ENCODE measurements at places on chromosomes 7 and 10.
A peak's percentile ranks its signal among the peaks of the same experiment; 100 is the strongest.

DNA sequence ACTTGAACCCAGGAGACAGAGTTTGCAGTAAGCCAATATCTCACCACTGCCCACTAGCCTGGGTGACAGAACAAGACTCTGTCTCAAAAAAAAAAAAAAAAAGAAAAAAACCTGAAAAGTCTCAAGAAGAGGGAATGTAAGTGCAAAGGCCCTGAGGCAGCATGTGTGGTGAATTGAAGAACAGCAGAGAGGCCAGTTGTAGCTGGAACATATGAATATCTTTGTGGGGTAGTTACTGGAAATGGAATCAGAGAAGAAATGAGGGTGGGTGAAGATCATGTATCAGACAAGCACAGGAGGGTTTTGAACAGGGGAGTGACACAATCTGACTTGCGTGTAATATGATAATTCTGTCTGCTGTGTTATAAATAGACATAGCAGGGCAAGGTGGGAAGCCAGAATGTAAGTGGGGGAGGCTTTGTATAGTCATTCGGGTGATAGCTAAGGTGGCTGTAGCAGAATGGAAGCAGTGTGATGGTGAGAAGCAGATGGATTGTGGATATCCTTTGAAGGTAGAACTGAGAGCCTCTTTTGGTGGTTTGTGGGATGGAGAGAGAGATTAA is 45.3 kb upstream of the ITGA8 start:
- no peak for DNase-seq

- no peak for DNase-seq
Observed at GRCh38 chr7:116591202-116592040, 66.6 kb downstream of the CAV1 start.

GRCh38 chr7:33432821-33433220 is 303.5 kb downstream of the BBS9 start:
- DNase-seq: no peak

DNA sequence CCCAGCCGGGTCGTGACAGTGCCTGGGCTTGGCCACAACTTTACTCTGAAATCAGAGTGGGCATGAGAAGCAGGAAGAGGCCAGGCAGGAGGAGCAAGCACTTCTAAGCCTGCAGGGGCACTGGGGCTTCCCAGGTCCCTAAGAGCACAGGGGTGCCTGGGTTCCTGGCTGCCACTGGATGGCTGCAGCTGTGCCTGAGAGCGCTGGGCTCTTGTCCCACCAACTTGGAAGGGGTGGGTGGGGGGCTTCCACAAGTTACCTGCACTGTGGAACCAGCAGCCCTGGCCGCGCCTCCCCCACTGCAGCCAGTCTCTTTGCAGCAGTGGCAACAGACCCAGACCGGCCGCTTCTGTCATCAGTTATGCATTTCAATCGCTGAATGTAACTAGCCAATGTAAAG is 434.7 kb upstream of the GRM3 start:
- DNase-seq: no peak

- no peak for DNase-seq
Observed at GRCh38 chr7:44396931-44397545, 71.6 kb upstream of the CAMK2B start.

DNA sequence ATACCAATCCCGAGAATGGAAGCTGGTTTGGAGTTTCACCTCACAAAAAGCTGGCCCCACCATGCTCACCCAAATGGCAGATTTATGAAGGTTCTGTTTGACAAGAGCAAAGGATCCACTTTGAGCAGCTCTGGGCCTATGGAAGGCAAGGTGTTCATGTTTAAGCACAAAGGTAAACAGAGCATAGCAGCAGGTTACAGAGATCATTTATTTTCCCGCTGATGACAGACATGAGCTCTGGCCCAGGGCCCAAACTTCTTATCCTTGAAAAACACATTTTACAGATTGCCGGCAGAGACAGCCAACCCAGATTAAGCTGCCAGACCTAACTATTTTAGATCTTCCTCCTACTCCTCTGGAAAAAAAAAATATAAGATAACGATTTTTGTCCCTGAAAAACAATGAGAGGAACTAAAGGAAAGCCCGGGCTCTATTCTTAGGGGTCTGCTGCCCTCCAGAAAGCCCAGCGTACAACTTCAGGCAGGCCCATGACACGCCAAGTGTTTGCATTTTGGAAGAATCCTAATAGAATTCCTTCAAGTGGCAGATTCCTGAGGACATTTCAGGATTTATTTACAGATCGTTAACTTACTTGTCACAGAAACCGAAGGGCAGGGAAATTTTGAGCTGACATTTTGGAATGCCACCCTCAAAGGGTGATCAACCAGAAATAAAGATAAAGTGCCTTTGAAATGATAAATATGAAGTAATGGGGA is 40.0 kb downstream of the SYPL1 start:
- DNase-seq: peak; percentile 56

- no peak for DNase-seq
Observed at GRCh38 chr7:55075464-55076021, 56.7 kb downstream of the EGFR start.

DNA sequence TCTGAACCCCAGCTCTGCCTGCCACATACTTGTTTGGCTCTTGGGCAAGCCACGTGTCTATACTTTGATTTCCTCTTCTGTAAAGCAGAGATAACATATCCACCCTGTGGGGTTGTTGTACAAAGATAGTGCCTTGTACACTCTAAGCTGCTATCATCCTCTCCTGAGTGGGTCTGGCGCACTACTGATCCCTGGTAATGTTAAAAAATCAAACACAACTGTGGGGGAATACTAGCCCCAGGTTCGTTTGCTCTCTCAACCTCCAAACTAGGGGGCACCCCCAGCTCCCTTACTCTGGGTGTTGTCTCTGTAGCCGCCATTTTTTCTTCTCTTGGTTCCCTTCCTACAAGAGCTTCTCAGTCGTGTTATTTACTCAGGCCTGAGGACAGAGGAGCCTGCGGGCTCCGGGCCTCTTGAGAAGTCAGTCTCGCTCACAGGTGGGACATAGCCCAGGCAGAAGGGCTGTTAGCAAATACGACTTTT is 1.0 kb downstream of the POLM start:
- DNase-seq: no peak

DNA sequence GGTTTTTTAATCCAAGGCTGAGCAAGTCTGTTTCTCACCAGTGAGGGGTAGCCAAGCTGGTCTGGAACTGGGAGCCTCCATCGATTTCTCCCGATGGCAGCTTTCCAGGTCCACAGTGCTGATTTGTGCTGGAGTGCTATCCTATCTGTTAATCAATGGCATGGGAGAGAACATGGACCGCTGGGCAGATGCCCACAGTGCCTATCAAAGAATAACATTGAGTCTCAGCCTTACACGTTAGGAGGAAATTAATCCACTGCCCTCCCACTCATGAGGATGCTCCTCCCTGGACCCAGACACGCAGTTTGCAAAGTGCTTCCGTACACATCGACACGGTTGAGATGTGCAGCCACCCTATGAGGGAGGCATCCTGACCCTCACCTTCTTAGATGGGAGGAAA is 36.0 kb upstream of the CUX1 start:
- no peak for DNase-seq

DNA sequence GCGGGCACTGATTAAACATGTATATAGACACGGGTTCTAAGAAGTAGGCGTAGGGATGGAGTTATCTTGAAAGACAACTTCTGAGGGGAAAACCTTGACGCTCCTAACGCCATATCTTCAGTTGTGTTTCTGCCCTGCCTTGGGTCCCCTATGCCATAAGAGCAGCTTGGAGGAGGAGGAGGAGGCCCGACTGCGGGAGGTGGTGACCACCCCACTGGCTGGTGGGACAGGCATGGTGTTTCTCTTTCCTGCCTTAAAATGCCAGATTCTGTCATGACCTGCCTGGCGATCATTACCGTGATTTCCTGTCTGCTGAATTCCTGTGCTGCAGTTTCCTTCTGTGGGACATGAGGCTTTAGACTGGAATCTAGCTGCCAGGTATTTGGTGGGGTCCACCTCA is 15.9 kb downstream of the ZNF783 start:
- DNase-seq: no peak

- peak; percentile 37 for DNase-seq
Observed at GRCh38 chr10:11178606-11179515, 161.2 kb downstream of the CELF2 start.

- no peak for DNase-seq
Observed at GRCh38 chr7:8751557-8752231, 318.3 kb downstream of the NXPH1 start.

- no peak for DNase-seq
Observed at GRCh38 chr7:135991322-135991721, 14.2 kb upstream of the MTPN start.

- no peak for DNase-seq
Observed at GRCh38 chr7:43554423-43554822, 28.5 kb upstream of the STK17A start.

DNA sequence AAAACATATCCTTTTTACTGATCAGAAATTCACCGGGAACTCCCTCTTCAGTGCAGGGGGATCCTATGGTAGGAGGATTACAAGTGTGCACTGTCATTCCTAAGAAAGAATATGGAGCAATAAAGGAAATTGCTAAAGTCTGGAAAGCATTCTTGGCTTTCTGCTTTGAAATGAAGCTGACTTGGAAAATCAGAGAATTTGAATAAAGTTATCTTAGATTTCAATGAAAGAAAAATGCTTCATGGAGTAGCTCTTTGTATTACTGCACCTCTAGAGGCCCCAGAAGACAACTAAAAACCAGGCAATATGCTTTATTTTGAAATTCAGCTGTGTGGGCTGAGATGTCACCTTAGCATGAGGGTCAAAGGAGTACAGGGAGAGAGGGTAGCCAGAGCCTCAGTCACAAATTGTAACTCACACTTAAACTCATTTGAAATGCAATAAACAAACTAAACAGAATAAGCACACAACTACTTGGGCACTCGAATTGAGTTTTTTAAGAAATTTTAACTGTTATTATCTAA is 102.5 kb downstream of the IMMP2L start:
- DNase-seq: no peak

- no peak for DNase-seq
Observed at GRCh38 chr10:131803860-131804425, 96.9 kb upstream of the PPP2R2D start.

DNA sequence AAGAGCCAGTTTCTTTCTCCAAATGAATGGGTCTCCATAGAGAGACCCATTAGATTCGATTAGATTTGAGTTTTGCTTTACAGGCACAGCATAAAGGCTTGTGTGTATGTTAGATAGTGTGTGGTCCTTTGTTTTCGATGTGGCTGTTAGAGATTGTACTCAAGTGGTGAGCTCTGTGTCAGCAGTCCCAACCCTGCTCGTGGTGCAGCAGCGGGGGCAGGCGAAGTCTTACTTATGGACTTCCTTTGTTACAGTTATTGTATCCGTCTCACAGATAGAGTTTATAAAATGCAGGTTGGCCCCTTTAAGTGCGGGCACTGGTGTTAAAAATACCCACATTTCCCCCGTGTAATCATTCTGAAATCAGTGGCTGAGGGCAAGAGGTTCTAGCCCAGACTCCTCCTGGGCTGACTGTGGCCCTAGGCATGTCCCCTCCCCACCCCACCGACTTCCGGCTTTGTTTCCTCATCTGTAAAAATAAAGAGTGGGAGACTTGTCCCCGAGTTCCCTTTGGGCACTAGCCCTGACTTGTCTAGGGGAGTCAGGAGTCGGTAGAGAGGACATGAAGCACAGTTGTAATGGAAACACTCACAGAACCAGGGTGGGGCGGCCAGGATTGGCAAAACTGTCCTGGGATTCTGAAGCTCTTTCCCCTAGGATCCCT is 28.6 kb downstream of the MTURN start:
- DNase-seq: peak; percentile 47

- no peak for DNase-seq
Observed at GRCh38 chr10:45581582-45582385, 90.8 kb downstream of the ZFAND4 start.

DNA sequence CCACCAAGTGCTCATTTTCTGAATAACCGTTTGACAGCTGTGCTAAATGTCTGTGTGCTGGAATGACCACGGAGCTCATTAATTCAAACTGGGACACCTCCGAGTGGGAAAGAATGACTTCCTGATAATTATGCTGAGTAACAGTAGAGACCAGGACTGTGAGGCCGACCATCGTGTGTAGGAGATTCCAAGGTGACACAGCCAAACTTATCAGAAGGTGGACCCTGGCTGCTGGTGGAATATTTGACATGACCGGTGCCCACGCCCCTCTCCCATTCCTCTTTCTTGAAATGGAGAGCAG is 400.0 kb downstream of the PTPRN2 start:
- no peak for DNase-seq

DNA sequence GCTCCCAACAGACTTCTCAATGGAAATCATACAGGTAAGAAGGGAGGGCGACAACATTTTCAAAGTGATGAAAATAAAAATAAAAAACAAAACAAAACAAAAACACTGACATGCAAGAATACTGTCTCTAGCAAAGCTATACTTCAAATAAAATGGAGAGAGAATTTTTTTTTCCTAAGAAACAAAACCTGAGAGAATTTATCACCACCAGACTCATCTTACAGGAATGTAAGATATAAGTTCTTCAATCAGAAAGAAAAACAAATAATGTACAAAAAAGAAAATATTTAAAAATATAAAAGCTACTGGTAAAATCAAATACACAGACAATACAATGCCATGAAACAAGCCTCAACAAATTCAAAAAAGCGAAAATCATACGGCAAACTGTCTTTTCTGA is 113.2 kb downstream of the NRBF2 start:
- DNase-seq: no peak

DNA sequence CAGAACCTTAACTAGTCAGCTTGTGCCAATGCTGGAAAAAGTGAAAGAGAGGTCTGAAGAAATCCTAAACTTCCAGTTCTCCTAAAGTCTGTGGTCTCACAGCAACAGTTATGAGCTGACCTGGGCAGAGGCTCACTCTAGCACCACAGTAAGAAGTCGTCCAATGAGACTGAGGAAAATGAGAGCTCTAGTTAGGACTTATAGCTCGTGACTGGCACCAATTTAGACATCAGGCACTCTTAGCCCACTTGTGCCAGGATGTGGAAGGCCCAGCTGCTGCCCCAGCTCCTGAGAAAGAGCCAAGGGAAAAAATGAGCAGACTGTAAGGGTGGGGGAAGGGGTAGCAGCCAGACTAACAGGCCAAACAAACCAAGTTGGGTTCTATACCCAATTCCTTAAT is 7.6 kb downstream of the MMS19 start:
- DNase-seq: no peak

- DNase-seq: no peak
Observed at GRCh38 chr10:33673839-33674415, 339.5 kb upstream of the NRP1 start.

GRCh38 chr10:86257683-86258082 is 108.9 kb downstream of the GRID1 start:
- no peak for DNase-seq

DNA sequence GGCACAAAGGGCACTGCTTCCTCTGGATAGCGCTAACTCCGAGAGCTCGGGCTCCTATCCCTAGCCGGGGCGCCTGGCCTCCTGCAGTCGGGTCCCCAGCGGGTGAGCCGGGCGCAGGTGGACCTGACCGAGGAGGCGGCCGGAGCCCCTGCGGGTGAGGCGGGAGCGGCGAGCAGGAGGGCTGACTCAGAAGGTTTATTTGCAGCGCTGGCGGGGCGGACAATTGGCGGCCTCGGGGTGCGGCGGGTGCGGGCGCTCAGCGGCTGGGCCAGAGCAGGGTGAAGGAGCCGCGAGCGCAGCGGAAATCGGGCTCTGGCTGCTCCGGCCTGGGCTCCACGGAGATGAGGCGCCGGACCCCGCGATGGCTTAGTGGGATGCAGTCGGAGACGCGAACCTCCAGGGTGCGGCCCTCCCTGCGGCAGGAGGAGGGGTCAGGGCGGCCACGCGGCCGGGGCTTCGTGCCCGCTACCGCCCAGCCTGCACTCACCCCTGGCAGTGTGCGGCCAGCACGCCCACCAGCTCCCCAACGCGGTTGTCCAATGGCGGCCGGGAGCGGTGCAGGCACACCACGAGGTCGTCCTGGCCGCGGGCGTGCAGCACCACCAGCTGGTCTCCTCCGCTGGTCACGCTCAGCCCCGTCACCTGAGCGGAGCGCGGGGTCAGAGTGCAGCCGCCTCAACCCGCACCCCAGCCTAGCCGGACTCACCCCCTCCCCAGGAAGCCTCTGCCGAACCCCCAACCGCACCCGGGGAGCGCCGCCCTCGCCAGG is 16.1 kb downstream of the MYO1G start:
- DNase-seq: peak; percentile 52
